ENCODE measurements at places on chromosomes 6 and 20.
A peak's percentile ranks its signal among the peaks of the same experiment; 100 is the strongest.

GRCh38 chr6:119207971-119208725 lies 129.7 kb upstream of the FAM184A start:
- DNase-seq = no peak

- no peak for DNase-seq
Observed at GRCh38 chr6:7901056-7901455, 9.5 kb downstream of the TXNDC5 start.

DNA sequence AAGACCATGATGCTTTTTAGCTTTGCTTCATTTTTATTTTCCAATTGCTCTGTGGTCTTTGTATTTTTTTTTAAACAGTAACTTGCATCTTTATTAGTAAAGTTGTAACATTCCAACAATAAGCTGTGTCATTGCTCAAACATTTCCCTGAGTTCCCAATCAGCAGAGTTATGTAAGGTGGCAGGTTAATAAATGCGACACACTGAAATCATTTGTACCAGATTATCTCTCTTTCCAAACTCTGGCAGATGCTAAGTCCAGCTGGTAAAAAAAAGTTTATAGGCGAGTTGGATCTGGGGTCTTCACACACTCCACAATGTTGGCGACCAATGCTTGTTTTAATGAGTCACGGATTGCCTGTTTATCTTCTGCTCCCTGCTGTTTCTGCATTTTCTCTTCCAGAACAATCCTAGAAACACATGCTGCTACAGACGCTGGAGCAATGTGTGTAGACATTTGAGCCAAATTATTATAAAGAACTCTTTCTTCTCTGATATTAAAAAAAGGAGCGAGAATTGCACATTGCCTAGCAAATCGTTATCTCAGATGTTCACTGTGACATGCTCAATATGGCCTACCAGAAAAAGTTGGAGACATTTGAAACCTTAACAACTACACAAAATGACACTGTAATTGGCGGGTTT lies 113.6 kb upstream of the IFNGR1 start:
- no peak for DNase-seq

- DNase-seq = peak; percentile 11
Observed at GRCh38 chr6:42520786-42521607, 42.8 kb upstream of the UBR2 start.

GRCh38 chr6:43786664-43787329 lies 16.8 kb downstream of the VEGFA start:
- DNase-seq = no peak

DNA sequence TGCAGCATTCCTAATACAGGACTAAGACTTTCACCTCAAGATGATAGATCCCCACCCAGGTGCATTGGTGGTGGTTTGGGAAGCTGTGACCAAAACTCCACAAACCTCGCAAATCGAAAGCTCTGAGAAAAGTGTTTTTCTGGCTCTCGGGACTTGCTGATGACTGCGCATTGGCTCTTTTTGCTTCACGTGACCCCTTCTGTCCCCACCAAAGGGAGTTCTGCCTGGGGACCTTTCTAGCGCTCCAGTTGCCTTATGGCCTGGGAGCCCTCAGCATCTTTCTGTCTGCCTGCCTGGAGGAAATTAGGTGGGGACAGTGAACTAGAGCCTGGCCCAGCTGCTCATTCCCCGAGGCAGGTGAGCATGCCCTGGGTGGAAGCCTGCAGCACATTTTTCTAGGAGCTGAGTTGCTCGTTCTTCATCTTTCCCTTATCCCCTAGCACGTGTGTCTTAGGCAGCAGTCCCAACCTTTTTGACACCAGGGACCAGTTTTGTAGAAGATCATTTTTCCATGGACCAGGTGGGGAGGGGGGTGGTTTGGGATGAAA lies 90.2 kb downstream of the TXNDC5 start:
- DNase-seq = no peak

DNA sequence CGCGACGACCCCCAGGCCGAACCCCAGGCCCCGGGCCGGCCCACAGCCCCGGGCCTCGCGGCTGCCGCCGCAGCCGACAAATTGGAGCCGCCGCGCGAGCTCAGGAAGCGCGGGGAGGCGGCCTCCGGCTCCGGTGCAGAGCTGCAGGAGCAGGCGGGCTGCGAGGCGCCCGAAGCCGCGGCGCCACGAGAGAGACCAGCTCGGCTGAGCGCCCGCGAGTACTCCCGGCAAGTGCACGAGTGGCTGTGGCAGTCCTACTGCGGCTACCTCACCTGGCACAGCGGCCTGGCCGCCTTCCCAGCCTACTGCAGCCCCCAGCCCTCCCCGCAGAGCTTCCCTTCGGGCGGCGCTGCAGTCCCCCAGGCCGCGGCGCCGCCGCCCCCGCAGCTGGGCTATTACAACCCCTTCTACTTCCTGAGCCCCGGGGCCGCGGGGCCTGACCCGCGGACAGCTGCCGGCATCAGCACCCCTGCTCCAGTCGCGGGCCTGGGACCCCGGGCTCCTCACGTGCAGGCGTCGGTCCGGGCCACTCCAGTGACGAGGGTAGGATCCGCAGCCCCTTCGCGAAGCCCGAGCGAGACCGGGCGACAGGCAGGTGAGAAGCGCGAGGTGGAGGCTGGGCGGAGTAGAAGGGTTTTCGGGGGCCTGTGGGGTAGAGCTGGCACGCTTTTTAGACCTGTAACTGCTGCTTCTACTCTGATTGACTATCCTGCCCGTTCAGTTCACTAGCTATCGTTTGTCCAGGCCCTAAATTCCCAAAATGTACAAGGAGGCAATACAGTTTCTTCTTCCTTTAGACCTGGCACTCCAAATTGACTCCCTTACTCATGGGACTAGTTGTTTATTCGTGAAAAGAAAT lies 654 bp downstream of the FAM8A1 start:
- peak; percentile 69 for DNase-seq

GRCh38 chr6:33136310-33136900 lies 55.9 kb downstream of the COL11A2 start:
- no peak for DNase-seq

- DNase-seq = no peak
Observed at GRCh38 chr6:82030301-82030700, 217.2 kb downstream of the IBTK start.

DNA sequence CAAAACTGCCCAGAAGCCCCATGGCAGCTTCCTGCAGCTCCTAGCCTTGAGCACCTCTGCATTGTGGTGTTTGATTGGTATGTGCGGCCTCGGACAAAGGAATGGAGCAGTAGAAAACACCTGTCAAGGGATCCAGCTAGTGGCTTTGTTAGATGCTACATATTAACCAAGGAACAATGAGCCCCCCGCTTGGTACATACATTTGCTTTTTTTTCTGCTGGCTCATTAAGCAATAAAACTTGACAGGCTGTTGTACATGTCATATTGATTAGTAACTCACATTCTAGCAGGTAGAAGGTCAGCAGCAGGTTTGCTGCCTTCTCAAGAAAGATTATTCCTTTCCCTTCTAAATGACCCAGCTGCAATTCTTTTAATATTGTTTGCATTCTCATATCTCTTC lies 937 bp downstream of the SPACA1 start:
- no peak for DNase-seq

DNA sequence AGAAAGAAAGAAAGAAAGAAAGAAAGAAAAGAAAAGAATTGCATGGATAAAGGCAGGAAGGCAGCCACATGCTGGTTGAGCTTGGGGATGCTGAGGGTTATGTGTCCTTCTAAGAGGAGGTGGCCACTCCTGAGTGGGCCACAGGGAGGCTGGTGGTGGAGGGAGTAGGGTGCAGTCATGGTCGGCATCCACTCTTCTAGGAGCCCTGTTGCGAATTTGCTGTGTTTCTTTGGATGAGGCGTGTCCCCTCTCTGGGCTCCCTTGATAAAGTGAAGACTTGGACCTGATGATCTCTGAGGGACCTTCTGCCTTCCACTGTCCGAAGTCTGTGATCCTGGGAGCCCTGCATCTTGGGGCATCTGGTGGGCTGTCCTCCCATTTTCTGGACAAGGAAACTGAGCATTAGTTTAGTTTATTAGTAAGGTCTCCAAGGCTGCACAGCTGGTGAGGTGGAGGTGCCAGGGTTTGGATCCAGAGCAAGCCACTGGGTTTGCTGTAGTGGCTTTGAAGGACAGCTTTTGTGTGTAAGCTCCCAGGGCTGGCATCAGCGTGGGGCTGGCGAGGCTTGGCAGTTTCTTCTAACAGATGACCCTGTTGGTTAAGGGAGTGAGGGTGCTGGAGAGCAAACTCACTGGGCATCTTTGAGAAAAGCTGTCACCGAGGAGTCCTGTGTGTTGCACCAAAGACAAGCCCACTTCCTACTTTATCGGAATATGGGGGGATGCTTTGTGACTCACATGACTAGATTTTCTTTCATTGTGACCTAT lies 4.3 kb downstream of the DLGAP4 start:
- DNase-seq = no peak

- no peak for DNase-seq
Observed at GRCh38 chr20:25376236-25376635, 14.4 kb downstream of the ABHD12 start.

- no peak for DNase-seq
Observed at GRCh38 chr6:26497610-26498009, 2.5 kb upstream of the BTN1A1 start.

DNA sequence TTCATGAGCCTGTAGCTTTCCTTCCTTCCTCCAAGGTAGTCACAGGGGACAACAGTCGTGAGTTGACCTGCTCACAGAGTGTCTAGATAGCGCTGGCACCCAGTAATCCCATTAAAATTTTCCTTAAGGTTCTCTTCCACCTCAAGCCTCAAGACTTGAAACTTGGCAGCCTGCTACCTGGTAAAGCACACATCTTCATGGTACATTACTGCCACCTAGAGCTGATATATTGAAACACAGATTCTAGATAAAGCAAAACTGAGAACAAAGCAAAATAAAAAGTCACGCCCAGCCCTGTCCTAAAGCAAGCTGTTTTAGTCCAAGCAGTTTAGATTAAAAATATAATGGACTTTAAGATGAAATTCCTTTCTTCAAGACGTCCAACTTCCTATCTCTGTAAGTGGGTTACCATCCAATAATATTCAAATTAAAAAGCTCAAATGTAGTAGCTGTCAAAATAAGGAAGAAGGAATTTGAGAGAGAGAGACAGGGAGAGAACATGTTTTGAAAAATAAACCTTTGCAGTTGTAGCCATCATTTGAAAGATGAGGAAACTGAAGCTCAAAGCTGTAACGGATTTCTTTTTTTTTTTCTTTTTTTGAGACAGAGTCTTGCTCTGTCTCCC lies 50.7 kb upstream of the CD83 start:
- peak; percentile 82 for DNase-seq

DNA sequence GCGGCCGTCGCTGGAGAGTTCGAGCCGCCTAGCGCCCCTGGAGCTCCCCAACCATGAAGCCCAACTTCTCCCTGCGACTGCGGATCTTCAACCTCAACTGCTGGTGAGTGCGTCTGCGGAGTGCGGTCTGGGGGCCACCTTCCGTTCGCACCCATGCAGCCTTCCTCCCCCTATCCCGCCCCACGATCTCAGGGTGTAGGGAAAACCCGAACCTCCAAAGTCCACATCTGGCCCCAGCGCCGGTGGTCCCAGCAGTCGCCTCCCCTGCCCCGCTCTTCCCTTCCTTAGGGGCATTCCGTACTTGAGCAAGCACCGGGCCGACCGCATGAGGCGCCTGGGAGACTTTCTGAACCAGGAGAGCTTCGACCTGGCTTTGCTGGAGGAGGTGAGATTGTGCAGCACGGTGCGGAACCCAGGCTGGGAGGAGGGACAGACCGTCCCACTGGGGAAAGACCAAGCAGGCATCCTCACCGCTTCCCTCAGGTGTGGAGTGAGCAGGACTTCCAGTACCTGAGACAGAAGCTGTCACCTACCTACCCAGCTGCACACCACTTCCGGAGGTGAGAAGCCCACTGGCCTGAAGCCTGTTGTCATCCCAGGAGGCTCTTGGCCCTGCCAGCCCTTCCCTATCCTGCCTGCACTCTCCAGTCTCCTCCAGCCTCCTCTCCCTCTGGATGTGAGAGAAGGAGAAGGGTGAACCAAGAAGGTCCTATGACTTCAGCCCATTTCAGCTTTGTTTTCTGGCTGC lies 719 bp downstream of the SMPD2 start:
- DNase-seq = peak; percentile 67

- no peak for DNase-seq
Observed at GRCh38 chr6:53828215-53828614, 33.4 kb downstream of the LRRC1 start.

DNA sequence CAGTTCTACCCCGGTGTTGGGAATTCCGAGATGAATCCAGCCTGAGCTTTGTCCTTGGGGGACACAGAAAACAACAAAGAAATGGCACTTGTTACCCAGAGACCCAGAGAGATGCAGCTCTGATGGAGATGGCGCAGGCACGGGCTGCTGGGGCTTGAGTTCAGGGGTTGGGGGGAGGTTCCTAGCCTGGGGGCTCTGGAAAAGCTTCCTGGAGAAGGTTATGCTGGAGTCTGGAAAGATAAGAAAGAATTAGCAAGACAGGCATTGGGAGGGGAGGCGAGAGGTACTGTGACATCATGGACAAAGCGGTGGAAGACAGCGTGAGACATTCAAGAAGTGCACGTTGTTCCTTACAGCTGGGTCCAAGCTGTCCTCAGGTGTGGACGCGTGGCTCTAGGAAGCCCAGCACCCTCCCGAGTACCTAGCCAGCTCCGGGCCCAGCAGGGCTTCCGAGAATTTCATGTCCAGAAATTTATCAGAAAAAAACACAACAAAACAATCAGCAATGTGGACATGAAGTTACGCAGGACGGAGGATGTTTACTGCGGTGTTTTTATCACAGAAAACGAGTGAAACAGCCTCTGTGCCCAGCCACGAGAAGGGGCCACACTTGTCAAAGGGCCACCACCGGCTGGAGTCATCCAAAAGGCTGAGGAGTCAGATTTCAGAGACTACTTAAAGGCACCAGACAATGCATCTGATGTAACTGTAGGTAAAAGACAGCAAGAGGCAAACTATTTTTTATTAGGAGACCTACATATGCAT lies 39.5 kb downstream of the C20orf203 start:
- DNase-seq = no peak

- DNase-seq = no peak
Observed at GRCh38 chr6:158172001-158172400, 3.9 kb downstream of the GTF2H5 start.

- no peak for DNase-seq
Observed at GRCh38 chr6:42507901-42508300, 55.9 kb upstream of the UBR2 start.

- no peak for DNase-seq
Observed at GRCh38 chr6:108417027-108417426, 122.2 kb downstream of the AFG1L start.

GRCh38 chr20:41175727-41176330 lies 38.5 kb downstream of the PLCG1 start:
- no peak for DNase-seq

- no peak for DNase-seq
Observed at GRCh38 chr6:105458551-105458950, 55.7 kb upstream of the PREP start.

DNA sequence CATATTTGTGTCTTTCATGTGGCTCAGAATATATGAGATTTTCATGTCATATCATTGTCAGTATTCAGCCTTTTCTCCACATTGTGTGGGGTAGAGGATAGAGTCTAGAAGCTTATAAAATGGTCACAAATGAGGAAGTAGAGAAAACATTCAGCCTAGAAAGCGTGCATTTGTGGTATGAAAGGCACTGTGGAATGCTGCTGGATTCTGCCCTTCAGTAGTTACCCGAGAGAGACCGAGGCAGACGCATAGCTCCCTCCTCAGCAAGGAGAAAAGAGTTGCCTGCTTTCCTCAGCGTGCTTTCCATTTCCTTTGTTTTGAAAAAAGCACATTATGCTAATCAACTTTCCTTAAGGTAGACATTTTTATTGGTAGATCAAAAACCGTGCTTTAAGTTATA lies 28.7 kb downstream of the MYB start:
- DNase-seq = no peak

- no peak for DNase-seq
Observed at GRCh38 chr6:28945349-28945748, 21.6 kb upstream of the TRIM27 start.

- DNase-seq = no peak
Observed at GRCh38 chr6:168101590-168102314, 22.7 kb upstream of the FRMD1 start.
